ENCODE measurements at places on chromosomes 13 and 19.

DNA sequence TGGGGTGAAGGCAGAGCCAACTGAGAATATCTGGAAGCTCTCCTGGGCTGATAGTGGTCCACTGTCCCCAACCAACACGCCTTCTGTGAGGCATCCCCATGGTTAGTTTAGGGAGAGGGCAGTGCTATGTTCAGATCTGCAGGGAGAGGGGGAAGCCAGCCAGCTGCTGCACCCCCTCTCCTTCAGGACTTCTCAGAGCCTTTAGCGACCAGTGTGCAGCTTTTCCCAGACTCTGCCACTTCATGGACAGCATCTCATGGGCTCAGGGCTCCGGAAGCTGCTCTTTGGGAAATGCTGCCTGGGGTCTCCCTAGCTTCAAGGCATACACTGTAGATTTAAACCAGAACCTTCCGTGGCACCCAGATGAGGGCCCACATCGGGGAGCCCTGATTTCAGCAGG is 33.5 kb downstream of the TMED1 start:
- no peak for DNase-seq

GRCh38 chr19:34232566-34233481 is 21.5 kb upstream of the GARRE1 start:
- no peak for DNase-seq

- DNase-seq = no peak
Measured at GRCh38 chr13:42395086-42395821, 123.3 kb downstream of the AKAP11 start.

DNA sequence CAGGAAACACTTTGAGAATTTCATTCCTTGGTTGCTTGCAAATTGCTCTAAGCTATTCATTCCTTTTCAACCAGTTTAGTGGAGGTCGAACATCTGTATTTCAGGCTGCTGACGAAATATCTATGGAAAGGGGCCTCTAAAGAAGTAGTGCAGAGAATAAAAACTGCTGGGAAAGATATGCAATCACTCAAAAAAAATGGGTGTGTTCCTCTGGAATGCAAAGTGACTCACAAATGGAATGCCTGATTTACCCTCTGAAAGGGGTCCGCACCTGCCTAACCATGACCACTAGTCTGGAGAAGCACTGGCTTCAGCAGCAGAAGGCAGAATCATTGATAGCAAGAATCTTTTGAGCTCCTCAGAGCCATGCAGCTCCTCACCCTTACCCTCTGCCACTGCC is 129.4 kb downstream of the PCDH9 start:
- no peak for DNase-seq

- DNase-seq = peak; percentile 46
Measured at GRCh38 chr19:11279505-11280236, 16.3 kb upstream of the TSPAN16 start.

- no peak for DNase-seq
Measured at GRCh38 chr13:56697011-56697410, 443.7 kb upstream of the PRR20A start.
